ENCODE measurements at places on chromosomes 6 and 20. TPM values are rescaled to one million over a fixed set of nuclear protein-coding genes. Genes with fewer than 3 reads are reported as not detected.

The ENPP4 gene
- total RNA-seq, result 7.4 TPM

The EYA4 gene
- total RNA-seq, result 0.12 TPM

The LGSN gene
- total RNA-seq, result 0.90 TPM

The TOP1 gene
- total RNA-seq, result 17.3 TPM

The PSORS1C2 gene
- total RNA-seq, result not detected

The OR2H2 gene
- total RNA-seq, result not detected

The MUC21 gene
- total RNA-seq, result 0.11 TPM

The CPNE5 gene
- total RNA-seq, result 0.22 TPM

The TCP1 gene
- 89.6 TPM for total RNA-seq

The DEFB132 gene
- not detected for total RNA-seq

The CRIP3 gene
- 4.5 TPM for total RNA-seq

The EMILIN3 gene
- total RNA-seq, result 0.07 TPM

DNA sequence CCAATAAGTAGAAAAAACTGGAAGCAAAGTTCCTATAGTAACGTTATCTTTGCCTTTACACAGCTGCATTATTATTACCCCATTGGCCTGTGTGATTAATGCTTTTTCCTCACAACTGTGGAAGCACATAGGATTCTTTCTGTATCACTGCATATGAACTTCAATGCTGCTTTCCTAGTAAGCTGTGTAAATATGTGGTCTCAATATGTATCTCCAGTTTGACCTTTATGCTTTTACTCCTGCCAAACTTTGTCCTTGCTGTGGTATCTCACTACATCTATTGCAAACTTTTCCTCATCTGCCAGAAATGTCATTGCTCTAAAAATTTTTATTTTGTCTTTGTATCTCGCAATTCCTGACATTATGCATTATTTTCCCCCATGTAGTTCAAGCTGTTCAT, 168.6 kb downstream of the ZFAND3 start:
- DNase-seq, result no peak

- DNase-seq, result no peak
Observed at GRCh38 chr20:56389807-56390206, 2.2 kb downstream of the AURKA start.

GRCh38 chr6:22952097-22952496, 382.7 kb downstream of the HDGFL1 start:
- DNase-seq, result no peak

DNA sequence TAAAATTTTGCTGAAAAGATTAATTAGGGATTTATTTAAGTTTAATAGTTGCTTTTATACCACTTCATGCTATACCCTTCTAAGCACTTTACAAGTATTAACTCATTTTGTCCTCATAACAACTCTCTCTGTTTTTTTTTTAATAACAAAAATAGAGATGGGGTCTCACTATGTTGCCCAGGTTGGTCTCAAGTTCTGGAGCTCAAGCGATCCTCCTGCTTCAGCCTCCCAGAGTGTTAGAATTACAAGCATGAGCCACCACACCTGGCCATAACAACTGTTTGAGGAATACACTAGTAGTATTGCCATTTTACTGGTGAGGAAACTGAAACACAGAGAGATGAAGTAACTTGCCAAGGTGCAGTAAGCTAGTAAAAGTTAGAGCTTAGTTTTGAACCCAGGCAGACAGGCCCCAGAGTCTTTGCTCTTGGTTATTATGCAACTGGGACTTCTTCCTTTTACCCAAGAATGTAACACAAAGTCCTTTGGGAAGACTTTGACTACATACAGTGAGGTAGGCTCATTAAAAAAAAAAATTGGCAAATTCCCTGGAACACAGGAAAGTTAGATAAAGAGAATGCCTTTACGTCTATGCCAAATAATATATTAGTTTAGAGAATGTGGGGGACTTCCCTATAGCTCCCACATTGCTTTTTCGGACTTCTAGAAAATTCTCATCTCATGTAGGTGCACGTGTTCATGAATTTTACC, 11.4 kb downstream of the ANKS1A start:
- no peak for DNase-seq

- no peak for DNase-seq
Observed at GRCh38 chr6:163719028-163719742, 304.7 kb downstream of the QKI start.

DNA sequence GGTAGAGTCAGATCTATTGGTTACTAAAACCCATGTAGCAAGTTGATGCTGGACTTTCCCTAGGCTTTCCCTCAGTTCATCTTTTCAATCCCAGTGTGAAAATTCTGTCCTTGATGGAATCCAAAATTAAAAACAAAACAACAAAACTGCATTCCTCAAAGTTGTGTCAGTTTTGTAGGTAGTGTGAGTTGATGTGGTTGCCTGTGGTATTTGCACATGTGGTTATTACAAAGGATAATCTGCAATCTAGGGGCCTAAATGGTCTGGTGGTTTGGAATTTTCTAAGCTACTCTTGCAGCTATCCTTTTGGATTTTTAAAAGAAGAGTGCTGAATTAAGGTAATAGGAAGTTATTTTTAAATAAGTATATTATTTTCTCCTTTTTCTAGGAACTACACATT, 132.2 kb upstream of the SCGN start:
- no peak for DNase-seq

GRCh38 chr6:37800703-37801604, 18.6 kb upstream of the ZFAND3 start:
- DNase-seq, result no peak

- DNase-seq, result no peak
Observed at GRCh38 chr20:42941629-42942028, 248.1 kb downstream of the PTPRT start.

DNA sequence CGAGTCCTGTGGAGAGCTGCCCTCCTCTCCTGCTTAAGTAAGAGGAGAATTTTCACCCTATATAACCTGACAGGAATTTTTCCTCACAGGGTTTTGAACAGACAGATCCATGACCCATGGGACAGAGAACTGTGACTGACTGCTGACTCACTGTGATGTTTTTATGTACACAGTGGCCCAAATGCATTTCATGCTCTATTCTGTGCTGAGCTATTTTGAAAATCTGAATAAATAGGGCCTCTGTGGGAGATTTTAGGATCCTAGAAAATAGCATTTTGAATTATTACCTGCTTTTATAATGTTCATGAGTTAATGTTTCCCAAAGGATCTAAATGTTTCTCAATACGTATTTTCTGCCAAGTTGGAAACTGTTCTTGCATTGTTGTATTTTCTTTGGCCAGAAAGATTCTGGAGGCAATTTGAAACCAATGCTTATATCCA, 577.4 kb downstream of the HTR1B start:
- no peak for DNase-seq

- DNase-seq, result no peak
Observed at GRCh38 chr6:32116674-32117073, 7.5 kb upstream of the TNXB start.

- no peak for DNase-seq
Observed at GRCh38 chr20:52943185-52943841, 28.8 kb upstream of the TSHZ2 start.

- no peak for DNase-seq
Observed at GRCh38 chr20:54165803-54166202, 8.0 kb downstream of the CYP24A1 start.

DNA sequence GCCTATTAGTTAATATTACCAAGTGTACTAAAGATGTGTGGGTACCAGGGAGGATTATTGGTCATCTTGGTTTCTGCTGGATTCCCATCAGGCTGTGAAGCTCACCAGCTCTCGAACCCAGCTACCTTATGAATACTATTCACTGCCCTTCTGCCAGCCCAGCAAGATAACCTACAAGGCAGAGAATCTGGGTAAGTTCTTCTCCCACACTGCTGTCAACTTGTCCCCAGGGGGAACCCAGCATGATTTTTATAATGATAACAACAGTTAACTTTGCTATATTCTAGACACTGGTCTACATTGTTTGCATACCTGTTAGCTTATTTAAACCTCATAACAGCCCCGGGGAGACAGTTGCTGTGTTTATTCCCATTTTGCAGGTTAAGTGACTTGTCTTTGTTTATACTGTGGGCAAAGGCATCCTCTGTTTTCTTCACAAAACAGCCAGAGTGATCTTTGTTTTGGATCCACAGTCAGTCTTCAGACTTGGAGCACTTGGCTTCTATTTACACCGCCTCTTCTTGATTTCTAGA, 26.5 kb downstream of the TM9SF4 start:
- DNase-seq, result no peak

- DNase-seq, result no peak
Observed at GRCh38 chr6:97361286-97361685, 78.3 kb upstream of the MMS22L start.

DNA sequence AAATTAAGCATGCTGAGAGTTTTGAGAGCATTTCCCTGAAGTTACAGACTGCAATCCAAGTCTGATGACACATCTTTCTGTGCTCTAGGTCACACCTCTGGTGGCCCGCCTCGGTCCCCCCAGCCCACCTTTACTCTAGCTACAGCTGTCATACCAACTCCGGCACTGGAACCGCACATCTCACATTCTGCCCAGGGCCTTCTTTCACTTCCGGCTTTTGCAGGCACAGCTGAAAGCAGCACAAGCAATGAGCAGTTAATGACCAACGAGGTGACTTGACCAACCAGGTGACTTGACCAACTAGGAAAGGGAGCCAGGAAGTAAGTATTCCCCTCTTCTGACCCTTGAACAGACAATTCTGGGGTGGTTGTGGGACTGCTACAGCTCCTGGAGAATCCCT, 88.6 kb upstream of the MOCS1 start:
- DNase-seq, result no peak

- DNase-seq, result no peak
Observed at GRCh38 chr6:88712243-88712936, 251.0 kb downstream of the RNGTT start.

- no peak for DNase-seq
Observed at GRCh38 chr6:44266347-44266746, 996 bp upstream of the NFKBIE start.

DNA sequence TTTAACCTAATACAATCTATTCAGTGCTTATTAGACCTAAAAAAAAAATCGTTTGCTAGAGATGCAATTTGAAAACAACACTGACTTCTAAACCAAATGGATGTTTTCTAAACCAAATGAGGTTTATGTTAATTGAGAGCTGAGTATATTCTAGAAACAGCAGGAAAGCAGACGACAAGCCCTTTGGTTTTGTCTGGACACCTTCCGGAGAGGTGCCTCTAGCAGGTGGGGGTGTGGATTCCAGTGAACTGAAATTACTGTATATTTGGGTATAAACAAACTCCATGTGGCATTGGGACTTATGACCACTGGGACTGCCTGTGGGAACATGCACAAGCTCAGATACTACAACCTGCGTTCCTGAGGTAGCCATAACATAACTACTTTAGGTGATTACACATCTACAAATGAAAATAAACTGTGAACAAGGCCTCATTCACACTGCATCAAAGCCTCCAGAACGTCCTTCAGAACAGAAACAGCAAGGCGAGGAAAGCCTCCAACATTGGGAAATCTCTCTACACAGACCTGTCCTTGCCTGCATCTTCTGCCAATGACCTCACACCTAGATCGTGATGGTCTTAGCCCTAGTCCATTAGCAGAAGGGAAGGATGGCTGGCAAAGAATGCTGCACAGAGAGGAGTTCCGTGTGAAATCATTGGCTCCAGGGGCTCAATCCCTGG, 206.8 kb upstream of the FOXQ1 start:
- DNase-seq, result no peak

DNA sequence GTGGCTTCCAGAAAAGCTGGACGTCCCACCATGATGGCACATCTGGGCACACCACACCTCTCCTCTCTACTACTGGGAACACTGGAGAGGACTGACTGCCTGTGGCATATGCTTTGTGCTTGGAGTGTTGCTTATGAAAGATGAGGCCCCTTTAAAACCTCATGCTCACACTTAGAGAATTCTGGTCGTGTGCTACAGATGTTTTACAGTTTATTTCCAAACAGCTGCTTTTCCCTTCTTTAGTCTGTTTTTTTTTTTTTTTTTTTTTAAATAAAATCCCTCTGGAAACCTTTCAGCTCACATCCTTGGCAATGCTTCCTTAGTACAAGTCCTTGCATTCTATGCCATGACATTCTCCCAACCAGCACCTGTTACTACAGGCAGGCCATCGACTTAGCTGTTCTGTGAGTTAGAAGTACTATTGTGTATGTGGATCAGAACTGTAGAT, 60.3 kb downstream of the BMP6 start:
- DNase-seq, result no peak
